ENCODE measurements at places on chromosomes 6 and 20. TPM values are rescaled to one million over a fixed set of nuclear protein-coding genes. Genes with fewer than 3 reads are reported as not detected.

The CGA gene
- not detected for total RNA-seq

The BTNL2 gene
- not detected for total RNA-seq

The SIRPB2 gene
- not detected for total RNA-seq

The CDSN gene
- not detected for total RNA-seq

The MGME1 gene
- total RNA-seq = 19.8 TPM

The C20orf204 gene
- 1.8 TPM for total RNA-seq

The SDC4 gene
- total RNA-seq = 95.3 TPM

All from A375 (cell line).